ENCODE measurements at places on chromosomes 3 and 15. TPM values are rescaled to one million over a fixed set of nuclear protein-coding genes. Genes with fewer than 3 reads are reported as not detected.

GRCh38 chr3:38149708-38150107, 11.2 kb downstream of the MYD88 start:
- no peak for DNase-seq

- DNase-seq: no peak
Observed at GRCh38 chr15:65077981-65078352, 1.4 kb downstream of the KBTBD13 start.

- DNase-seq: no peak
Observed at GRCh38 chr3:169965562-169966427, 812 bp upstream of the SEC62 start.

DNA sequence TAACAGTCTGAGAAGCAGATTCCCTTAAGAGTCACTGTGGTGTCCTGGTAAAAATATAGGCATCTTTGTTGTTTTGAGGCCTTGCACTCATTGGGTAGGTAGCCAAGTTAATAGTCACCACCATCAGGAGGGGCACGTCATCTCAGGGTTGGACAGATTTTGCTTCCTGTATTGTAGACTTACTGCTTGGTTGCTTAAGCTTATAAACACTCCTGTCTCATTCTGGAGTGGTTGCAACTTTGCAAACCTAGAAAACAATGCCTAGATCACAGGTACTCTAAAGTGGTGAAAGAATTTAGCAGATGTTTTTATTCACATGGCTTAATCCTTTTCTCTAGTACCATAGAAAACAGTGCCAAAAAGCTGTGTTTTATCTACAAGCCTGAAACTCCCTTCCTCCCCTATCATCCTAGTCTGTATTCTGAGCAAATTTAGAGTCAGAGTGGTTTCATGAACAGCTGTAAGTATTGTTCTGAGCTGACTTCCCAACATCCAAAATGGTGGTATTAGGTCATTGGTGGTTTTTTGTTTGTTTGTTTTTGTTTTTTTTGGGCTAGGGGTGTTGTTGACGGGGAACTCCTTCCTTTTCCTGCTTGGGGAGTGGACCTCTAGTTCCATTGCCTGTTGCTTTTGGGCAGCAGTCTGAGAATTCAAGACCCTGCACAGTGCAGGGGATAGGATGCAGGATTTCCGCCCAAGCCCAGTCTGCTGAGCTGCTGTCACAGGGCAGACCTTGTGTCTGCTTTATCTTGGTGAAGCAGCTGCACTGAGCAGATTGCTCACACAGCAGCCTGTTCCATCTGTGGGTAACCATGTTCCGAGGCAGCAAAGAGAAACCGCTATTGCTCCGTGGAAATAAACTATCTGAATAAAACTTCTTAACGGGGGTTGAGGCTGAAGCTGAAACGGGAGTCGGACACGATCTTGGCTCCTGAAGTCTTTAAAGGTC, 202.0 kb downstream of the AKAP13 start:
- DNase-seq: peak; percentile 46

DNA sequence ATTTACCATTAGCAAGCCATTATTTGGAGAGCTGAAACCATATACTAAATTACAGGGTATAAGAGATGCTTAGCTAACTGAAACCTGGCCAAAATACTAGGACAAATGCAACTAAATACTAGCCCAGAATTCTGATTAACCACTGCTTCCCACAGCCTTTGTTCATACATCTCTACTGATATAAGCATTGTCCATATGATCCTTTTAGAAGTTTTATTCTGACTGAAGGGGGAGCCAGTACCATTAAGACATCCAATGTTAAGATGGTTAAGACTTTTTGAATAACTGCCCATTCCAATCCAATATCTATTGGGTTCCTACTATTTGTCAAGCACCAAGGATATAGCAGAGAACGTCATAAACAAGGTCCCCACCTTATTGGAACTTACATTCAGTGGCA, 421.3 kb downstream of the FOXP1 start:
- no peak for DNase-seq

GRCh38 chr15:25068696-25069095, 113.9 kb downstream of the SNRPN start:
- no peak for DNase-seq

GRCh38 chr15:77026501-77027110, 31.7 kb downstream of the PSTPIP1 start:
- no peak for DNase-seq

- no peak for DNase-seq
Observed at GRCh38 chr15:45637141-45637540, 2.3 kb downstream of the SQOR start.

DNA sequence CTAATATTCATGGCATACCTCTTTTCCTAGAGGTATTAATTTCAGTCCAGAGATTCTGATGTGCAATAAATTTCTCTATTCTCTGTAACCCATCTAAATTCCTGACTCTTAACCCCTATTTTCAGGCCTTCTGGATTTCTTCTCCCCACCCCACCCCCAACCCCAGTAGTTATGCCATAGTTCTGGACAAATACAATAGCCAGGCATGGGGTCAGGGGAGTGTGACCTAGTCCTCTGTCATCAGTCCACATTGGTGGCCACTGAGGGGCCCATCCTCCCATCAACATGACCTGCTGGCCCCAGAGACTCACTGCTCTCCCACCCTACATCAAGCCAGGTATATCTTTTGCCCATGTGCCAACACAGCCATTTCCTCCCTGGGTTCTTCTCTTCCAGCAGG, 3.8 kb upstream of the LIPC start:
- no peak for DNase-seq

- DNase-seq: no peak
Observed at GRCh38 chr15:101765772-101766456, 37.4 kb upstream of the OR4F6 start.

GRCh38 chr15:83598031-83598430, 55.9 kb upstream of the ADAMTSL3 start:
- DNase-seq: no peak

The ARL14 gene
- not detected for polyA plus RNA-seq

The CDCP1 gene
- polyA plus RNA-seq: 3.8 TPM

The RETNLB gene
- not detected for polyA plus RNA-seq

The TRAT1 gene
- not detected for polyA plus RNA-seq

The GOLGA6L10 gene
- 0.79 TPM for polyA plus RNA-seq

The ROPN1 gene
- polyA plus RNA-seq: not detected

The LAMB2 gene
- 570 TPM for polyA plus RNA-seq

The CHRNA5 gene
- polyA plus RNA-seq: 0.94 TPM

The SNURF gene
- polyA plus RNA-seq: 4.3 TPM

The KBTBD13 gene
- not detected for polyA plus RNA-seq

The AMIGO3 gene
- 1.5 TPM for polyA plus RNA-seq

The WDR49 gene
- polyA plus RNA-seq: not detected
